ENCODE measurements at places on chromosomes 7 and 10.

- no peak for DNase-seq
These were observed 4.1 kb downstream of the KNDC1 start for GRCh38 chr10:133163889-133164815.

GRCh38 chr7:32539919-32540531 lies 44.7 kb downstream of the AVL9 start:
- no peak for DNase-seq

DNA sequence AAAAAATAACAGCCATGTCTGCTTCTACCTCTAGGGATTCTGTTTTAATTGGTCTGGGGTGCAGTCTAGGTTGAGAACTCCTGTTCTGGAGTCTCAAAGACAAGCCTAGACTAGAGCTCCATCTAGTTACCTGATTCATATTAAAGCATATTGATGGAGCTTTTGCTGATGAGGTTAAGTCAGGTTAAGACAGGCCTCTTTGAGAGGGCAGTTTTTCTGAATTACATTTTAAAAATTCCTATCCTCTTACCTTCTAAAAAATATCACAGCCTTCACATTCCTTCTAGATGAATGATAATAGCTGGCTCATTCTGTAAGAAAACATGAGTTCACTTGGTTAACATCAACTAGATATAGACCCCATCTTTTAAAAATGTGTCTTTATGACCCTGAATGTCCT lies 28.9 kb downstream of the MGAM start:
- DNase-seq, result no peak

- DNase-seq, result no peak
These were observed 114.0 kb downstream of the INPP5A start for GRCh38 chr10:132651511-132652029.

DNA sequence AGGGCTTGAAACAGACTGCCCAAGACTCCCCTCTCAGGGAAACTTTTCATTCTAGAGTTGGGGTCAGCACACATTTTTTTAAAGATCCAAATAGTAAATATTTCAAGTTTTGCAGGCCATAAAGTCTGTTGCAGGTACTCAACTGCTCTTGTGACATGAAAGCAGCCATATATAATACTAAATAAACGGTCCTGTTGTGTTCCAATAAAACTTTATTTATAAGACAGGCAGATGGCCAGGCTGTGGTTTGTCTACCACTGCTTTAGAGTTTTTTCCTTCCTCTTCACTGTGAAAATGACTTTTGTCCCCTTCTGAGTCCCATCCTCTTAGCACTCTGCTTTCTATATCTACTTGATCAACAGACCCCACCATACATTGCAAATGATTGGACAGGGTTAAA lies 40.5 kb upstream of the TM9SF3 start:
- no peak for DNase-seq

- DNase-seq, result no peak
These were observed 229.2 kb downstream of the TCF7L2 start for GRCh38 chr10:113179265-113179664.

DNA sequence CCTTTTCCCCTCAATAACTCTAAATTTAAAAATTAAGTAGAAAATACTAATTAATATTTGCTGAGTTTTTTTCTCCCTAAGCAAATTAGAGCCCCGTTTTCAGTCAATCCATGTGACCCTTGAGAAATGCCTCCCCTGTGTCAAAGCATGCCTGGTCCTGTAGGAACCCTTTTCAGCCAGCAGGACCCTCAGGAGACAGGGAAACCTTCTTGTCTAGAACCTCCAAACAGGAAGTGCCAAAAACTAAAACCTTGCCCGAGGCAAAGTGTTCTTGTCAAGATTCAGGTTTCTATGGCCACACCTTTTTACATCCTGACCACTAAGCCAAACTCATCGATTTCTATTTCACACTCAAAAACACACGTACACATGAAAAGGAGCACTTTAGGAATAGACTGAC lies 60.1 kb upstream of the NFE2L3 start:
- DNase-seq, result no peak

GRCh38 chr7:79185605-79186004 lies 267.9 kb downstream of the MAGI2 start:
- no peak for DNase-seq

- no peak for DNase-seq
These were observed 21.7 kb upstream of the SEC61A2 start for GRCh38 chr10:12107781-12108180.

DNA sequence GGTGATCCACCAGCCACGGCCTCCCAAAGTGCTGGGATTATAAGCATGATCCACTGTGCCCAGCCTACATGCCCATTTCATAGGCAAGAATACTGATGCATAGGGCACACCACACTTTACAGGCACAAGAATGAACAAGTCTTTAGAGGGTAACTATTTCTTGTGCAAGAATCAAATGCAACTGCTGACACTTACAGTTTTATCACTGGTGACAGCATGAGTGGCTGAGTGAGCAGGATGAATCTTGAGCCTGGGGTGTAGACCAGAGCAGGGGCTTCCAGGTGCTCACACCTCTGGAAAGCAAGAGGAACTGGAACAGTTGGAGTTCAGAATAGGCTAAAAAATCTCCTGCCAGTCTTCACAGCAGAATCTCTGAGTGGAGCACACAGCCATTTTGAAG lies 287.5 kb downstream of the KCNMA1 start:
- DNase-seq, result no peak

DNA sequence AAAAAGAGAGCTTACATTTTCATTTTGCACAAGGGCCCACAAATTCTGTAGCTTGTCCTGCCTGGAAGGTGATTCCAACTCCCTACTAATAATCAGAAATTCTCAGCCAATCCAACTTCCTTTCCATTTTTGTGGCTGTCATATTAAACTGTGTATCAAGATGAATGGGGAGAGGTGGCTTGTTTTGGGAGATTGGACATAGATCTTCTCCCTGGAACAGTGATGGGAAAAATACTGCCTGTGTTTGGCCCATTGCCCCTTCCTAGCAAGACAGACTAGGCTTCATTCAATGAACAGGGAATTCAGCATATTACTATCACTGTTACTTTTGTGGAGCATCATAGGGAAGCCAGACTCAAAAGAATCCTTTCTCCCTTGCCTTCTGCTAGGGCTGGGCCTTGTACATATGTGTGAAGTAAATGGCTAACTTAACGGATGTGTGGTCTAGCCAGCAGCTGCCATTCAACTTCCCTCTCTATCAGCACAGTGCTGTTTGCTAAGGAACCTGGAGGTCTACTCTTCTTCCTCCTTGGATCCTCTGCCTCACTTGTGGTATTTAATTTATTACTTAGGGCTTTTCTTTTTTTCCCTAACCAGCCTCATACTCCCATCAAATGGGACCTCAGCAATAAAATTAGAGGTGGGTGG lies 326.0 kb downstream of the BICC1 start:
- DNase-seq, result no peak

GRCh38 chr10:92200564-92200963 lies 90.3 kb downstream of the CPEB3 start:
- no peak for DNase-seq

GRCh38 chr10:13347043-13347499 lies 1.0 kb downstream of the SEPHS1 start:
- DNase-seq, result no peak

- DNase-seq, result no peak
These were observed 85.5 kb downstream of the PRTFDC1 start for GRCh38 chr10:24866604-24867583.

Data from NCI-H1930 (cell line).